HepG2 (cell line): ENCODE measurements at places on chromosomes 3 and 15.
A peak's percentile ranks its signal among the peaks of the same experiment; 100 is the strongest.

DNA sequence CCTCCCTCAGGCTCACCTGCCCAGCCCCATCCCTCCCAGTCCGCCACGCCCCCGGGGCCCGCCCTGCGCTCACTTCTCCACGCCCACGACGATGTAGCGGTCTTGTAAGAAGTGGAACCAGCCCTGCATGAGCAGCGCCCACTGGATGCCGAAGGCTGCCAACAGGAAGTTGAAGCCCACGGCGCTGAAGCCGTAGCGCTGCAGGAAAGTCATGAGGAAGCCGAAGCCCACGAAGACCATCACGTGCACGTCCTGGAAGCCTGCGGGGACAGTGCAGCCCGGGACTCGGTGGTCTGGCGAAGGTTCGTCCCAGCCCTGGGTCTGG lies 9.7 kb downstream of the RHCG start:
- no peak for DNase-seq

- no peak for DNase-seq
Observed at GRCh38 chr3:5134499-5134898, 12.4 kb downstream of the ARL8B start.

DNA sequence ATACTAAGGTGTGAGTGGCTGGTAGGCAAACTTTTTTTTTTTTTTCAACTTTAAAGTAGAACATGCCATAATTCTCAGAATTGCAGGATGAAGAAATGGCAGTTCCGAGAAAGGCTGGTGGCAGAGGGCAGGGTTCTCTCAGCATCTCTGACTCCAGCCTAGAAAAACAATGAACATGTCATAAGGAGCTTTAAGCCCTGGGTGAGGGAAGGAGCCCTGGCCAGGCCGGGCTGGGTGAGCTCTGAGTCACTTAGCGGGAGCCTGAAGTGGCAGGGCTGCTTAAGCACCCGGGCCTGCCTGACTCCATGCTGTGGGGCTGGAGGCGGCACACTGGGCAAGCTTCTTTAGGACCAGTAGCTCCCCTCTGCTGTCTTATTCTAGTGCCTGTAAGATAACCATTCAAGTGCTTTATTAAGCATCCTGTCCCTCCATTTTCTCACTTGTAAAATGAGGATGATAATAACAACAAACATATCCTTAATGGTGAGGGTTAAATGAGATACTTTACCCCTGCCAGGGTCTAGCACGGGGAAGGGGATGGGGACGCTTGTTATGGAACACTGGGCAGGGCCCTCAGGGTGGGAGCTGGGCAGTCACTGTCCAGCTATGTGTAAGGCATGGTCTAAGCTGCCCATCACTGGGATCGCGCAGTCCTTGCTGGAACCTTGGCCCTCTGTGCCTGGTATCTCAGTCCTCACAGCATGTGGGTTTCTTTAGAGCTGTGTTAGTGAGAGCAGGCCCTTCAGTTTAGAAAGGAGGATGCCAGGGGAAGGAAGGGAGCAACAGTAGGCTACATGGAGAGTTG lies 18.4 kb downstream of the SMAD6 start:
- no peak for DNase-seq

- DNase-seq = no peak
Observed at GRCh38 chr3:181637056-181637455, 74.7 kb upstream of the SOX2 start.

- DNase-seq = no peak
Observed at GRCh38 chr15:55676507-55676906, 66.4 kb downstream of the PRTG start.

DNA sequence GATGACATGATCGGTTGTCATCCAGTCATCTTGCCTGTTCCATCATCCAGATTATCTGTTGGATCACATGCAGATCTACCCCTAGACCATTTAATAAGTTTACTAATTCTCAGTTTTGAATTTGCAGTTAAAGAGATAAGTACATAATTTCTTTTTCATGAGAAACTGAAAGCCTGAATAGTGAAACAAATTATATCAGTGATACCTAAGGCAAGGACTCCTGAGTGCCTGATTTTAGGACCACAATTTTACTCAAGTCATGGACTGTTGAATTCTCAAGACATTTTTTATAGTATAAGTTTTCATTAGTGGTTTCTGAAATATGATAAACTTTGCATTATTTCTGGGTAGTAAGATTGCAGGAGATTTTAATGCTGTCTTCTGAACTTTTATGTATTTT lies 13.2 kb downstream of the SIDT1 start:
- DNase-seq = no peak

DNA sequence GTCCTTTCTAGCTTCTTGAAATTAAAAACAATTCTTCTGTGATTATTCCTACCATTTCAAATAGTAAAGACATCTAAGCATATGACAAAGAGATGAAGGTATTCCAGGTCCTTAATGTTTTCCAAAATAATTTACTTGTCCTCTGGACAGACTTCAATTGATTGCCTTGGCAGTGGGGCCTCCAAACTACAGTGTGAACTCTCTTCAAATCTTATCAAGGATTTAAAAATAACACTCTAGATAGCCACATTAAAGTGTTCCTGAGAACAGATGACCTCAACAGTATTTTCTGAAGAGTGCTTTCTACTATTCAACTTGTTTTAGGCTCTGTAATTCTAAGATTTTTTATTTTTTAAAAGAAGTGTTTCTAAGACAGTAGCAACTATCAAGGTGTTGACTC lies 7.9 kb upstream of the MLF1 start:
- no peak for DNase-seq

DNA sequence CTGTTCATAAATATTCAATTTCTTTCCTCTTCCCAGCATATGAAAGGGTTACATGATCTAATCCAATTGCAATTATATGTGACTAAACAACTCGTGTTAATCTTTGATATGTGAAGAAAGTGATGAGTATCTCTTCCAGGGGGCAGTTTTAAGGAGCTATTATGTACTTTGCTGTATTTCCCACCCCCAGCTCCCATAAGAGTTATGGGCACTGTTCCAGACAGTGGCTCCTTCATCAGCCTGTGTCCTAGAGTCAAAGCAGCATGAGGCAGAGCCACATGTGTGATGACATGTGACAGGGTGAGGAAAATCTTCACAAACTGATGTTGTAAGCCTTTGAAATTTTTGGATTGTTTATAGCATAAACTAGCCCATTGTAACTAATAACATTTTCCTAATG lies 315.4 kb downstream of the DIPK2A start:
- DNase-seq = no peak

DNA sequence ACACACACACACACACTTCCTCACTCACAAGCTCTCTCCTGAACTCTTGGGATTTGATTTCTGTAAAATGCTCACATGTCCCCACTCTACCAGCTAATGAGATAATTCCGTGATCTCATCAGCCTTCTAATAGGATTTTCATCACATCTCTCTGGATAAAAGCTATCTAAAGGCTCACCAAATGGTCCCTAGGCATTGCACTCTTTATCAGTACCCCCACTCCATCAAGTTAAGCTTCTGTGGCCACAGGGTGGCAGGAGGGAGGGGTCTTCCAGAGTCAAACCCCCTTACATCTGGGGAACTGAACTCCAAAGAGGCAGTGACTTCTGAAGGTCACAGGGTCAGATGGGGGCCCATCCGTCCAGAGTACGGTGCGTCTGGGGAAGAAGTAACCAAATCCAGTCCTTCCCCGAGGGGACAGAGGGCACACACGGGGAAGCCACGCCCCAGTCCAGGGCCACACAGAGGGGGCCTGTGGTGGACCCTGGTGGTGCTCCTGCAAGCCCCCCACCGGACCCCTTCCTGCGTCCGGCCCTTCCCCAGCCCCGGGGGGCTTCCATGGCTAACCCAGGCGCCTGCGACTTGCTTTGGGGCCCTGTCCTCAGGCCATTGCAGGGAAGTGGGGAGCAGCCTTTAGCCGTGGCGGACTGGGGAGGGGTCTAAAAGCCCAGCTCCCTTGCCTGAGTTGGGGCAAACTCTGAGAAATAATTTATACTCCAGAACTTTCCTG lies 25.5 kb downstream of the CPN2 start:
- no peak for DNase-seq

- no peak for DNase-seq
Observed at GRCh38 chr15:29631076-29632070, 190.9 kb downstream of the TJP1 start.

DNA sequence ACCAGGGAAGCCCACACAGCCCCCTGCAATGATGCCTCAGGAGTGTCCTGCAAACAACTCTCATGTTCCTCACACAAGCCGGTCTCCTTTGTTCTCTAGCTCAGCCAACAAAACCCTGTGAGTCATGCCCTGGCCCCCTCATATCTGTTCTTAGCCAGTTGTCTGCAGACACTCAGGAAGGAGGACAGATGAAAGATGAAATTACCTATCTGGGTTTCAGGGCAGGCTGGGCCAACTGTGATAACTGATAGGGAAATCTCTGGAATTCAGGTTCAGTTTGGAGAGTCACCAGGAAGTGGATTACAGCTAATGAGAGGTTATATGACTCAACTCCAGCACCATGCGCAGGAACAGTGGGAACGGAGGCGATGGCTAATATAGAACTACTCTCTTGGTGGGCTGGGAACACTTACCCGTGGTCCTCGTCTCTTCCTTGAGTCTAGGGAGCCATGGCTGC lies 352.0 kb upstream of the ADAMTS9 start:
- DNase-seq = peak; percentile 67

DNA sequence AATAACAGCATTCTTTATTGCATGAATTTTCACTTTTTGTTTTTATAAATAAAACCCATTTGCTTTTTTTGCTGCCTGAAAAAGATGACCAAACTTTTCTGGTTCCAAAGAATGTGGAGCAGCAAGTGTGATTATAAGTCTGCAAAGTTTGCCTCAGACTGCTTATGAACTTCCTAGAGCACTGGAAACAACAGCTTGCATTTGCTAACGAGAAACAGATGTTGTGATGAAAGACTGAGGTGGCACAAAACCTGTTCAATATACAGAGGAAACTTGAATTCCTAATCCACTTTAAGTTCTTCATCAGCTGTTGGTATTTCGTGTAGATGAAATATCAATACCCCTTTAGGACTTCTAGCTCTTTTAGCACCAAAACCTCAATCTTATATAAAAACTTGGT lies 9.3 kb downstream of the ZPLD1 start:
- DNase-seq = no peak

- DNase-seq = no peak
Observed at GRCh38 chr3:48403533-48404439, 26.1 kb downstream of the PLXNB1 start.

GRCh38 chr3:10283638-10284037 lies 9.1 kb downstream of the GHRL start:
- no peak for DNase-seq

GRCh38 chr3:108620250-108620649 lies 30.7 kb downstream of the DZIP3 start:
- DNase-seq = no peak

DNA sequence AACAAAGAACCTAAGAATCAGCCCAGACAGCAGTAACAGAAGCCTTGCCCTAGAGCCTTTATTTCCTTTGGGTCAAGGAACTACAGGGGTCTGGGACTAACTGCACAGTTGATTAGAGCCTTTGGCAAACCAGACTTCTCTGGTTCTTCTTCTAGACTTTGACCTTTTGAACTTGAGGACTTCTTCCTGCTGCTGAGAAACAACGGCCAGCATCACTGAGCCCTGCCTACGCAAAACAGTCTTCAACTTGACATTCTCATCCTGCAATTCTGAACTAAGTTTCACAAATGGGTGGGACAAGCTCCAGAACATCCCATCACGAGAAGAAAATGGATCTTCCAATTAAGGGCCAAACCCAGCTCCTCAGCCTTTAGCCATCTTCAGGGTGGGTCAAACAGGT lies 31.4 kb downstream of the CMTM6 start:
- DNase-seq = no peak

DNA sequence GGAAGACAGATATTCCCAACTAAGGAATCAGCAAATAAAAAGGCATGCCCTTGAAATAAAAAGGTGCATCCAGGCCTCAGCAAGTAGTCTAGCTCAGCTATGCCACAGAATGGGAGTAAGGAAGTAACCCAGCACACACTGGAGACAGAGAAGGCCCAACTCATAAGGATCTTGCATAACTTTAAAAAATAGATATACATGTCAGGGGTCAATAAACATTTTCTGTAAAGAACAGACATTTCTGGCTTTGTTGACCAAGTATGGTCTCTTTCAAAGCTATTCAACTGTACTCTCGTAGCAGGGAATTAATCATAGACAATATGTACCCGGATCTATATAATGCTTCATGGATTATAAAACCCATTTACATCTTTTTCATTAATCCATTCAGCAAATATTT lies 449.3 kb downstream of the TAFA4 start:
- DNase-seq = no peak

- no peak for DNase-seq
Observed at GRCh38 chr3:56288258-56288657, 180.0 kb downstream of the ERC2 start.

- peak; percentile 25 for DNase-seq
Observed at GRCh38 chr3:54146506-54147239, 24.3 kb downstream of the CACNA2D3 start.

GRCh38 chr15:60660290-60661051 lies 181.5 kb upstream of the ICE2 start:
- DNase-seq = no peak

- no peak for DNase-seq
Observed at GRCh38 chr3:44104668-44105321, 136.9 kb upstream of the TOPAZ1 start.

- no peak for DNase-seq
Observed at GRCh38 chr3:169744366-169745054, 20.4 kb downstream of the TERC start.

GRCh38 chr15:83094583-83094982 lies 12.9 kb upstream of the TM6SF1 start:
- no peak for DNase-seq
